ENCODE measurements at places on chromosomes 13 and 19.

GRCh38 chr13:76820759-76821158 is 65.4 kb downstream of the KCTD12 start:
- DNase-seq: no peak

GRCh38 chr13:75418997-75419396 is 63.0 kb downstream of the TBC1D4 start:
- DNase-seq: no peak

GRCh38 chr13:31051999-31052398 is 109.7 kb downstream of the HSPH1 start:
- no peak for DNase-seq

DNA sequence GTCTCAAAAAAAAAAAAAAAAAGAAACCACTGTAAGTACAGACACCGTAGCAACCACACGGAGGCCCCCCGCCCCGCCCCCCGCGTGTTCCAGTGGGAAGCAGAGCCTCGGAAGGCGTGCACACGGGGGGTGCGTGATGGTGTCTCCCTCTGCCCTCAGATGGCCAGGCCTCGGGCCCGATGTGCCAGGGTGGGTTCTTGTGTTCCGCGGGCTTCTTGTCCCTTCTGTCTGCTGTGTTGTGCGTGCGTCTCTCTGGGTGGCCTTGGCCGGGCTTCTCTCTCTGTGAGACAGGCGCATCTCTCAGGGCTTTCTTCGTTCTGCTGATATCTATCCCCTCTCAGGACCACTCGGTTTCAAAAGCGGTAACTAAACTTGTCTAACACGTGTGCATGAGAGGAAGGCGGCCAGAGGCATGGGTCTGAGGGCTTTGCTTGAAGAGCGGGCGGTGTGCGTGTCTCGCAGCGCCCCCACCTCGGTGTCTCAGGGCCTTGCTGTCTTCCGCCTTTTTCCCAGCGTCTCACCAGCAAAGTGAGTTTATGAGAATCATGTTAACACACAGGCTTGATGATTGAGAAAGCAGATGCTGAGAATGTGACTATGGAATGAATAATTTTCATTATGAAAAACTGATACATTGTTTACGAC is 12.6 kb downstream of the ATP11A start:
- no peak for DNase-seq

DNA sequence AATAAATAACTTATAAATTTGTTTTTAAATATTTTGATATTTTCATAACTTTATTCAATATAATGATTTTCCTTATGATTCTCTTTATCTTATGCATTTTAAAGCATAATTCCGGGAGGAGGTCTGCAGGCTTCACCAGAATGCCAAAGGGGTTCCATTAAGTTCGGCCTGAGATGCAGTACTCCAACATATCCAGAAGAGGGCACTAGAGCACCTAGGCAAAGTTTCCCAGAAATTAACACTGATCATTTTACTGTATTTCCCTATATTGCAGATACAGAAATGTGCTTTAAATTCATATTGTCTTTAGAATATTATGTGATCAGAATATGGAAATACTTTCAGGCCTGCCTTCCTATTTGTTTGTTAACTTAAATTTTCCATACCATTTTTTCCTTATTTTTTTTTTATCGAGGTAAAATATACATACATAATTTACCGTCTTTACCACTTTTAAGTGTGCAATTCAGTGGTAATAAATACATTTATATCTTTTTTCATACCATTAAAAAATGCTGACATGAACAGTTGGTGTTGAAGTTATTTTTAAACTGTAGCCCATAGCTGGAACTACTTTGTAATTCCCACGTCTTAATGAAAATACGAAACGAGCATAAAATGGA is 58.9 kb upstream of the TM9SF2 start:
- peak; percentile 77 for DNase-seq

DNA sequence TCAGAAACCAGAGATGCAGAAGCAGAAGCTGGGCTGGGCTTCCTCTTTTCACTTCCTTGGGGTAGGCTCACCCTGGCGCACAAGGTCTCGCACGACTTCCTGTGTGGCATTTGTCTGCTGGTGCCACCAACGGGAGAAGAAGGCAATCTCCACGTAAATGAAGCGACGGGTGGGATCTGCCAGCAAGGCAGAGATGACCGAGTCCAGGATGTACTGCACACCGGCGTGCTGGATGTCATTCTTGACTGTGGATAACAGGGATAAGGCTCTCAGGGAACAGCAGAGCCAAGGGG is 1.3 kb downstream of the MAN2B1 start:
- DNase-seq: peak; percentile 68

DNA sequence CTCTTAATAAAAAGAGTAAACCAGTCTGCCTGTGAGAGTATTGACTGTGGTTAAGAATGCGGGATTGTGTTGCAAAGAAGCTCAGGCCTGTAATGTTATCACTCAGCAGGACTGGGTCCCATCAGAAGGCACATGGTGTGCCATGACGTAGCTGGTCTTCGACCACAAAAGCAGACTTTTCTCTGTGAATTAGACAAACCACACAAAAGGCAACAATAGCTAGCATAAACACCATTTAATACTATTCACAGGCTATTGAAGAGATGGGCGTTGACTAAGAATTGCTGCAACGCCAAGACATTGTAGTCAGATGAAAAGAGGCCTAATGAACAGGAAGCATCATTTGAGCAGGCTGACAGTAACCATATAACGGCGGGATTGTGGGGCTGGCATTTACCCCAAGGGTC is 235.6 kb upstream of the SOX21 start:
- no peak for DNase-seq

DNA sequence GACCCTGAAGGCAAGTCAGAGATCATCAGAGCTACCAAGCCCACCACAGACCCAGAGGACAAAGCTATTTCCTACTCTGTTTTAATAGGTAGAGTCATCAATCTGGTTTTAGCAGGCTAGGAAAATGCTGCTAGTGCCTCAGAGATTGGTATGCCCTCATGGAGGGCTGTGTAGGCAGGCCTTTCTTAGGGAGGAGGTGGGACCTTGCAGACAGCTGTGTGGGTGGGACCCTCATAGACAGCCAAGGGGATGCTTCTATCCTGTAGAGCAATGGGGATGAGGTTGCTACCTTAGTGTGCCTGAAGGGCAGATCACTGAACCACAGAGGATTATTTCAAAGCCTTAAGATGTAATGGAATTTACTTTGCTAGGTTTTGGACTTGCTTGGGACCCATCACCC is 534.9 kb upstream of the KLF12 start:
- no peak for DNase-seq

Data from CD4-positive, alpha-beta T cell treated with Interleukin-12 subunit alpha and Interleukin-12 subunit beta, for 1 hour (primary cell).